ENCODE measurements at places on chromosomes 1 and 21.

GRCh38 chr1:156877433-156878170 is 15.9 kb upstream of the PEAR1 start:
- DNase-seq, result no peak

DNA sequence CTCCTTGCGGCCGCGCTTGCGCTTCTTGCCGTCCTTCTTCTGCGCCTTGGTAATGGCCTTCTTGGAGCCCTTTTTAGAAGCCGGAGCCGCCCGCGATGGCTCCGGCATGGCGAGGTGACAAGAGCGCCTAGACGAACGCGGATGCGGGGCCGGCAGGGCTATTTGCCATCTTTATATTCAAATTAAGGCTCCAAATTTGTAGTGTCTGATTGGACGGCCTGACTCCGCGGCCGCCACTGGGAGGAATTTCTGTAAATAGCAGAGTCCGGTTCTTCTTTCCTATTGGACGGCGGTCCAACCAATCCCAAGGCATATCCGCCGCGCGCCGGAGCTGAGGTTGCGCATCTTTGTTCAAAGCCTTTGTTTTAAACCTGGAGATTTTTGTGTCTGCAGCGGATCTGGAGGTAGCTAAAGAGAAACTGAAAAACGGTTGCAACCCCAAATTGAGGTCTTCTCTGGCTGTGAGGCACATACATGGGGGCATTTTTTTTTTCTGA is 22.6 kb upstream of the RNF187 start:
- DNase-seq, result peak; percentile 78

- DNase-seq, result no peak
Measured at GRCh38 chr1:25805863-25806225, 5.9 kb downstream of the SELENON start.

- DNase-seq, result no peak
Measured at GRCh38 chr1:225650179-225650578, 2.7 kb downstream of the ENAH start.

- no peak for DNase-seq
Measured at GRCh38 chr1:195851804-195852203, 756.4 kb downstream of the KCNT2 start.

GRCh38 chr1:44652445-44653106 is 21.7 kb downstream of the TMEM53 start:
- peak; percentile 63 for DNase-seq

DNA sequence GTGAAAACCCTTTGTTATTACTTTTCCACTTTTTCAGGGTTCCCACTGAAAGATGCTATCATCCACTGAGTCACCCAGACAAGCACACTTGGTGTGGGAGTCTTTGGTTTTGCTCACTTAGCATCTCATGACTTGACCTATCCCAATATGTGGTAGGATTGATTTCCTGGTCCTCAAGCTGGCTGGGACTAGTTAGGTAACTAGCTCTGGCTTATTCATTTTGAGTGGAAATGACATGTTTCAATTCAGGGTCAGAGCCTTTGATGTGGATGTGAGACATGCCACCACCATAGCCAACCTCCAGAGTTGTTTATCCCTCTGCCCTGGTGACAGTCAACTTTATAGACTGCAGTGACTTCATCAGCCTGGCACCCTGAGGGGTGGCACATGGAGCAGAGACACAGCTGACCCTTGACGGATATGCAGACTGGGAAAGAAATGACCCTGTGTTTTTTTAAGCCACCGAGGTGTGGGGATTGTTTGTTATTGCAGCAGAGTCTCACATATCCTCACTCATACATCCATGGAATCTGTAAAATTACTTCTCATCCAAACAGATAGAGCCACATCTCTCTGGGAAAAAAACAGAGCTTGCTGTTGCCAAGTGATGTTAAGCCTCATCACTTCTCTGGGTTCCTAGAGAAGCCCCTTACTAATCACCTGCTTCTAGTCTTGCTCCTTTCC is 699.9 kb downstream of the MATN1 start:
- DNase-seq, result no peak

DNA sequence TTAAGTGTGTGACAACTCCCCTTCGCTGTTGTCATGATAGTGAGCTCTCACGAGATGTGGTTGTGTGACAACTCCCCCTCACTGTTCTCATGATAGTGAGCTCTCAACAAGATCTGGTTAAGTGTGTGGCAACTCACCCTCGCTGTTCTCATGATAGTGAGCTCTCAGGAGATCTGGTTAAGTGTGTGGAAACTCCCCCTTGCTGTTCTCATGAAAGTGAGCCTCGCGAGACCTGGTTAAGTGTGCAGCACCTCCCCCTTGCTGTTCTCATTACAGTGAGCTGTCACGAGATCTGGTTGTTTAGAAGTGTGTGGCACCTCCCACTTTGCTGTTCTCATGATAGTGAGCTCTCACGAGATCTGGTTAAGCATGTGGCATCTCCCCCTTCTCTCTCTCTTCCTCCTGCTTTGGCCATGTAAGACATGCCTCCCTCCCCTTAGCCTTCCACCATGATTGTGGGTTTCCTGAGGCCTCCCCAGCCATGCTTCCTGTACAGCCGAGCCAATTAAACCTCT is 25.1 kb upstream of the LSS start:
- peak; percentile 17 for DNase-seq

GRCh38 chr21:35682904-35683549 is 377.3 kb downstream of the SETD4 start:
- no peak for DNase-seq

DNA sequence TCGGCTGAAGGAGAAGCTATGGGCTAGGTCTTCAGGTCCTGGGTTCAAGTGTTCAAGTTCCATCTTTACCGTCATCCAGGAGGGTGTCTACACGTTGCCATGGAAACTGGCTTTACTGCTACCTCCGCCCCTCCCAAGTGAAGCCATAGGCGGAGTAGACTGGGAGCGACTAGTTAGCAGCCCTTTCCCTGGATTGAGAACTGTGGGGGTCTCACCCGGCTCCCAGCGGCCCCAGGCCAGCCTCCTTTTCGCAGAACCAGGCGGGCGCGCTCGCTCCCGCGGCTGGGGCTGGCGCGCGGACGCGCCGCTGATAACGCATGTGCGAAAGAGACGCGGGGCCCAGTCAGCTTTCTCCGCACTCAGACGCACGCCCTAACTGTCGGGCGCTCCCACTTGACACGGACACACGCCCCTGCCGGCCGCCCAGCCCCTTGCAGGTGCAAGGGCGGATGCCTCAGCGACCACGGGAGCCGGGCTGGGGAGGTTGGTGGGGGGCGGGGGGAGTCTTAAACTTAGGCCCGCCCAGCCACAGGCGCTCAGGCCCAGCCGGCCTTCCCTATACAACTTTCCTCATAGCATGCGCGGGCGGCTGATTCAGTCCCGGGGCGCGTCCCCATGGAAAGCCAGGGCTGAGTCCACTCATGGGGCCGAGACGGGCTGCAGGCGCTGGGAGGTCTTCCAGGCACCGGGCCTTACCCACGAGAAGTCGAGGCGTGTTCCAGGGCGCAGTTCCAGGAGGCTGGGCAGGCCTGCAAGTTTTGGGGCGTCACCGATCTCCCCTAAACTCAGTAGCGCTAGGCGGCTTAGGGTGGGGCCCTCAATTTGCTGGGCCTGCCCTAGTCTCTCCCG is 7.4 kb downstream of the EFNA4 start:
- DNase-seq, result peak; percentile 56

GRCh38 chr1:1809489-1809888 is 31.2 kb upstream of the NADK start:
- no peak for DNase-seq

DNA sequence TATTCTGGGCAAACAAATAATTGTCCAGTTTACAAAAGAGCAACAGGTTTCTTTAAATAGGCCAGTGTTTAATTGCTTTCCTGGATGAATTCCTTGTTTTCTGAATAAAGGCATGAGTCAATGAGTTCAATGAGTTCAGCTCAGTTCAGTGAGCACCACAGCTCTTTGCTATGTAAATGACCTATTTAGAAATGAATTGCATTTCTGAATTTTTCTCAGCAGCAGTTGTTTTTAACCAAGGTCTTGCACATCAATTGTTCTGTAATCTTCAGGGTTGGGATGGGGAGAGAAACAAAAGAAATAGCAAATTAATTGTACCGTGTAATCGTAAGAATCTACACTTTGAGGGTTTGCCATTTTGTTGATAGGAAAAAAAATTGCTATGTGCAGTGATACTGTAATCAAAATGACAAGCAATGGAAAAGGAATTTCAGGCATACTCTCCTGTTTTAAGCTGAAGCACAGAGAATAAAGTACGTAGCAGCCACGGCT is 45.7 kb downstream of the MIS18A start:
- DNase-seq, result no peak

GRCh38 chr1:176515310-176515709 is 52.3 kb downstream of the PAPPA2 start:
- peak; percentile 52 for DNase-seq

GRCh38 chr1:199085903-199086302 is 447.1 kb downstream of the PTPRC start:
- DNase-seq, result no peak

- no peak for DNase-seq
Measured at GRCh38 chr1:113178106-113178505, 105.1 kb downstream of the LRIG2 start.

GRCh38 chr1:150987924-150988323 is 5.8 kb downstream of the ANXA9 start:
- DNase-seq, result no peak

DNA sequence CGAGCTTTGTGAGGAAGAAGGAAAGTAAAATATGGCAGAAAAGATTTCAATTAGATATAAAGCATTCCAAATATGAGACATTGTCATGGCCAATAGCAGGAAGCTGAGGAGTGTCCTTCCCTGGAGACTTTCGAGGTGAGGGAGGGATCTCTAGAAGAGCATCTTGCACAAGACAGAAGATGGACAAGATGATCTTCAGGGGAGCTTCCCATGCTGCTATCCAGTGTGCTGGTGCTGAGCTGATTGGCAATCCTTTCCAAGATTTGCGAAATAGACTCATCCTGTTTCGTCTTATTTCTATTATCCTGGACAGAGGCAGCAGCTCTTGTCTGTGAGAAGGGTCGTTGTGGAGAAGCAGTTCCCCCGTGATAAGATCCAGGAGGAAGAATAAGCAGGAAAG is 342.0 kb upstream of the CAMK1G start:
- peak; percentile 5 for DNase-seq

DNA sequence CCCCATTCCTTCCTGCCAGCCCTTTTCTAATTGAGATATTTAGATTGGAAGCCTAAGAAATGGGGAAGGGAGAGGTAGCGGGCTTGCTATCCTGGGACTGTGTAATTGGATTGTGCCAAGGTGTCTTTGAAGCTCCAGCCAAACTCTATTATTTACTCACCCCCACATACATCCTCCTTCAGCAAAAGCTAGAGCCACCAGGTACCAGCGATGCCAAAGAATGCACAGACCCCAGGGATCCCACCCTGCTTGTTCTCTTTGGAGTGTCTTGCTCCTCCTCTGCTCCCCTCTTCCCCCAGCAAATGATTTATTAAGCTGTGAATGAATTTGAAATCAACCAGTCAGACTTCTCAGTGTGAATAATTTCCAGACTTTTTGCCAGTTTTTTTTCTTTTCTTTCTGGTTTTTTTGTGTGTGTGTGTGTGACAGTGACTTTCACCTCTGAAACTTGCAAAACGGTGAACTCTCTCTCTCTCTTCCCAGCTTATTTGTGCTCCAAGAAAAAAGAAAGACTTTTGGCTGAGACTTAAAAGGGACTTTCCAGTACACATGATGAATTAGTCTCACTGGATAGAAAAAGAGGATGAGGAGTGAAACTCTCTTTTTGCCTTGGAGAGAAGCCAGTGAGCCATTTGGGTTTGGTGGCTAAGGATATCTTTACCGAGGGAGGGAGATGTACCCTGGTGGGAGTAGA is 1.8 kb downstream of the VASH2 start:
- DNase-seq, result no peak

- peak; percentile 56 for DNase-seq
Measured at GRCh38 chr1:11650331-11650991, 3.8 kb downstream of the FBXO2 start.

- peak; percentile 37 for DNase-seq
Measured at GRCh38 chr1:92583821-92584760, 97.4 kb upstream of the GFI1 start.

GRCh38 chr1:4965346-4966075 is 311.1 kb downstream of the AJAP1 start:
- no peak for DNase-seq

DNA sequence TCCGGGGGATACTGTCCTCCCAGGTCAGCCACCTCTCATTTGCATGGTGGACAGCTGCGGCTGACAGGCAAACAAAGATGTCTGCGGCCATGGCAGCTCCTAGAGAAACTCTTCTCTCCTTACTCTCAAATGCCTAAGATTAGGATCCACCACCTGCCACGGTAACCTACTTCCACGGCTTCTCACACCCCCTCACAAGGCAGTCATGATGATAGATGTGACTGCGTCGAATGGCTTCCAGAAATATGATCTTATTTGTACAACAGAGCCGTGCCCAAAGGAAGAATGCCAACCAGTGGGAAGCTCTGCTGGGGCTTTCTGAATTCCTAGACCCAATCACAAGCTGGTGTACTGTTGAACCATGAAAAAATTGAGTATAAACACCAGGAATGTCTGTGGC is 73.4 kb downstream of the BACE2 start:
- no peak for DNase-seq
